Hepatocyte (in vitro differentiated cells): ENCODE measurements at places on chromosomes 3 and 15. TPM values are rescaled to one million over a fixed set of nuclear protein-coding genes. Genes with fewer than 3 reads are reported as not detected.

The C2CD4B gene
- total RNA-seq = 1.0 and 2.0 TPM in 2 replicates

The LOXL1 gene
- 35.6 and 44.5 TPM in 2 replicates for total RNA-seq

DNA sequence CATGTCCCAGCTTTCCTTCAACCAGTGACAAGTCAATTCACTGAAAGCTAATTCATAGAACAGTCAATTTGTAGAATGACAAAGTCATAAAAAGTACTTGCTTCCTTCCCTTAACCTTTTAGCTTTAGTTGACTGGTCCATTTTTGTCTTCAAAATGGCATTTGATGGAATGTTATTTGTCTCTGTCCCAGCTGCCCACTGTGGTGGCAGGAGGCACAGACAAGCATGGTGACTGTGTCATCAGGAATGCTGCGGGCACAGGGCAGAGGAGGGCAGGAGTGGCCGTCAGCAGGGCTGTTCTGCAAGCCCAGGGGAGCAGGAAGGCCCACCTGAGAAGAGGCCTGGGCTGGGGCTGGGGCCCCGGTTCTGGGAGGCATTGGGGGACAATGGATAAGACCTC, 10.0 kb downstream of the IQSEC1 start:
- no peak for DNase-seq

GRCh38 chr3:56885879-56886278, 84.1 kb upstream of the ARHGEF3 start:
- no peak for DNase-seq

DNA sequence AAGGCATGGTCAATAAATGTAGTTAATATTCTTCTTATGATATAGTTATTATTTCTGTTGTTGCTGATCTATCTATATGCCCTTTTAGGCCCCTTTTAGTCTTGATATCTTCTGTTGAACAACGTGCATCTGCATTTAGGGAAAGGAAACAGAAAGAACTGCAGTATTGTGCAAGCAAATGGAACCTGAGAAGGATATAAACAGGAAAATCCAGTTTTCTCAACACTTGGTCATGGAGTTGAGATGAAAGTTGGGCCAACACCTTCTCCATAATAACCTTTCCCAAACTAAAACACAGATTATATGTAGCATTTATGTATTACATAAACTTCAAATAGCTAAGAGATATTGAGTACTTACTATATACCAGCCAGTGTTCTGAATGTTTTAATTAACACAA, 179.7 kb downstream of the ADAMTS9 start:
- no peak for DNase-seq

The ZDHHC19 gene
- not detected in 2 replicates for total RNA-seq

DNA sequence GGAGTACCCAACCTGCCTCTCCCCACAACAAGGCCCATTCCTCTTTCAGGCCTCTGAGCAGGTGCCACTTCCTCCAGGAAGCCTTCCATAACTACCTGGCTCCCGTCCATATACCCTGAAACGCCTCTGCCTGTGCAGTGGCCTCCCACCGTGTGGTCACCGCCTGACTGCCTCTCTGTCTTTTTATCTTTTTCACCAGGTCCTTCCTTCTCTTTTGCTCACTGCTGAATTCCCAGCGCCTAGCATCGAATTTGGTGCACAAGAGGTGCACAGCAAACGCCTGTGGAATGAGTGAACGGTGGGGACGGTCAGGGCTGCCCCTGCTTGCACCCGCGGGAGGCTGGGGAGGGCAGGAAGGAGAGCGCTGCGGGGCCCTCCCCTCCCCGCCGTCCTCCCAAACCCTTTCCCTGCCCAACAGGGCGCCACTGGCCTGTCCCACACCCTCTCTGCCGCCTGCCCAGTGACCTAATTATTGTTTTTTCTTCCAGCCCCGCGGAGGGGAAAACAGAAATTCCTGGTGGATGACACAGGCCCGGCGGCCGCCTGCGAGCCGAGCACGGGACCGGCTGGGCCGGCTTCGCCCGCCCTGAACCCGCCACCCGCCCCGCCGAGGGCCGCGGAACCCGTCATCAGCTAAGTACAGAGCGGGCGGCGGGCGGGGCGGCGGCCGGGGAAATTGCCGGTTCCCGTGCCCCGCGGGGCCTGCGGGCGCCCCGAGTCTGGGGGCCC, 140.1 kb downstream of the SMAD6 start:
- DNase-seq = peak; percentile 95

DNA sequence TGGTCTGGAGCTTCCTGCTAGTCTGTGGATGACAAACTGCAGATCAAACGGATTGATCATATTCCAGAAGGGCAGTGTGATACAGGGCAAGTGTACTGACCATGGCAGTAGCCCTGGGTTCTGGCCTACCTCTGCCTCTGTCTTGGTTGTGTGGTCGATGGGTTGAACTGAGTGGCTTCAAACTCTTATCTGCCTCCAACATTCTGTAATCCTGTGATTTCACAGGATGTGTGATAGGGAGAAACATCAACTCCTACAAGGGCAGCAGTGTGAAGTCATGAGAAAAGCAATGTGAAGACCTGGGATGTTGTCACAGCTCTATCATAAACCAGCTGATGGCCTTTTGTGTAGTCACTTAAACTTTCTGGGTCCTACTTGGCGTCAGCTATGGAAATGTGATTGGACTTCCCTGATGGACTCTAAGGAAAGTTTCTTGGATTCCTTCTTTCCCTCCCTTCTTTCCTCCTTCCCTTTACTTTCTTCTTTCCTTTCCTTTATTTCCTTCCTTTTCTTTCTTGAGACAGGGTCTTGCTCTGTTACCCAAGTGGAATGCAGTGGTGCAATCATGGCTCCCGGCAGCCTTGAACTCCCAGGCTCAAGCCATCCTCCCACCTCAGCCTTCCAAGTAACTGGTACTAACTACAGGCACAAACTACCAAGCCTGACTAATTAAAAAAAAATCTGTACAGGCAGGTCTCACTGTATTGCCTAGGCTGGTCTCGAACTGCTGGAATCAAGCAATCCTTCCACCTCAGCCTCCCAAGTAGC, 114.8 kb downstream of the BBX start:
- no peak for DNase-seq

The FBXW12 gene
- not detected in 2 replicates for total RNA-seq

GRCh38 chr3:99878005-99878404, 60.3 kb downstream of the CMSS1 start:
- DNase-seq = peak; percentile 50
